Right cardiac atrium (tissue), 5 donors: ENCODE measurements at places on chromosomes 4 and X. TPM values are rescaled to one million over a fixed set of nuclear protein-coding genes. Genes with fewer than 3 reads are reported as not detected.

GRCh38 chr4:93764639-93765246 lies 63.8 kb upstream of the ATOH1 start:
- DNase-seq = no peak

DNA sequence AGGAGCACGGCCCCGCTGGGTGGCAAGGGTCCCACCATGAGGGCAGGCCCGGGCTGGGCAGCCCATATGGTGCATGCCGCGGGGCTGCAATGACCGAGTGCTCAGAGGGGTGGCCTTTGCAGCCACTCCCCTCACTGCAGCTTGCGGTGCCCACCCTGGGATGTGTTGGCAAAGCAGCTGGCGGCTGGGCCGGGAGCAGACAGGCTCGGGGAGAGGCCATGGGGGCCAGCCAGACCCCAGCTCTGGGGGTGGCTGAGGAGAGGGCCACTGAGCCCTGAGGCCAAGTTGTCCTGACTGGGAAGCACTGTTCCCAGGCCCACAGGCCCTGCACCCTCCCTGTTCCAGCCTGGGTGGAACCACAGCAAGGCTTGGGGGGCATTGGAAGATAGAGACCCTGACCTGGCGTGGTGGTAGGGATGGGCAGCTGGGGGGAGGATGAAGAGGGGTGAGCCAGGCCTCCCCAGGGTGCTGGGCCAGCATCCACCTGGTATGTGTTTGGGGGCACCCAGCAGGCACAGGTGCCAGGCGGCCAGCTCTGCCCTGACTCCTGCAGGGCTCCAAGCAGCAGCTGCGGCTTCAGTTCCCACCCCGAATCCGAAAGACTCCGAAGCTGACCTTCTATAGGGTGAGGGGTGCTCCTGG lies 18.4 kb upstream of the RNF4 start:
- peak; percentile 24 for DNase-seq

GRCh38 chrX:47500554-47500953 lies 17.5 kb upstream of the ZNF41 start:
- DNase-seq = no peak

CENPE gene
- 0.62 TPM for total RNA-seq

GRPR gene
- 0.12 TPM for total RNA-seq

STK26 gene
- total RNA-seq = 1.1 TPM
